ENCODE measurements at places on chromosomes 12 and 14. TPM values are rescaled to one million over a fixed set of nuclear protein-coding genes. Genes with fewer than 3 reads are reported as not detected.
A peak's percentile ranks its signal among the peaks of the same experiment; 100 is the strongest.

GRCh38 chr14:27672047-27672446, 1074.2 kb upstream of the NOVA1 start:
- no peak for DNase-seq

- DNase-seq, result no peak
Measured at GRCh38 chr12:10957741-10958140, 18.7 kb upstream of the TAS2R14 start.

GRCh38 chr12:101878243-101878821, 952 bp downstream of the DRAM1 start:
- no peak for DNase-seq

GRCh38 chr12:94532490-94533422, 73.1 kb upstream of the CEP83 start:
- peak; percentile 88 for DNase-seq

DNA sequence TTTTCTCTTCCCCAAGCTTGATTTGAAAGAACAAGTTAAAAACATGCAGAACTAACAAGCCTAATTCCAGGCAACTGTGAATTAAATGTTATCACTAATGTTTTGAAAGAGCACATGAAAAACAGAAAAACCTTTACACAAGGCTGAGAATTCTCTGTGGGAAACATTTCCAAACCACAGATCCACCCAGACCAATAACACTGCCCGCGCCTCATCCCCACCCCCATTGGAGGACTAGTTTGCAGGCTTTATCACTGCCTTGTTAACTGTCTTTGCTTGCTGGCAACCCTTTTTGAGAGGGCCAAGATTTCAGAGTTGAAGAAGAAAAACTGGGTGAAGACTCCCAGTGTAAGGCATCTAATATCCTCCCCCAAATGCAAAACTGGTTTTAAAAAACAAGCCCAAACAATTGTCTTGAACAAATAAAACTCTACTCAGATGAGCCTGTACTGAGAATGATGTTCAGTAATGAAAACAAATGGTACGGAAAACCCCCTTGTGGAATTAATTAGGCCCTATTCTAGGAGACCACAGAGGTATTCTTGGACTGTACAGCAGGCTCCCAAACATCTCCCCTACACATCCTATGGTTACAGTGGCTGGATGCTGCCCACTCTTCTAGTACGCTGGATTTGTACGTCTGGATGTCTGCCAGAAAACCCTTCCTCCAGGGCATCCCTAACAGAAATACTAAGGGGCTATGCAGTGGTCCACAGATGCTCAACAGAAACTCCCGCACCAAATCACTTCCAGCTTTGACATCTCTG, 5.8 kb downstream of the MAX start:
- DNase-seq, result no peak

GRCh38 chr12:67433385-67434175, 164.4 kb downstream of the CAND1 start:
- DNase-seq, result no peak

DNA sequence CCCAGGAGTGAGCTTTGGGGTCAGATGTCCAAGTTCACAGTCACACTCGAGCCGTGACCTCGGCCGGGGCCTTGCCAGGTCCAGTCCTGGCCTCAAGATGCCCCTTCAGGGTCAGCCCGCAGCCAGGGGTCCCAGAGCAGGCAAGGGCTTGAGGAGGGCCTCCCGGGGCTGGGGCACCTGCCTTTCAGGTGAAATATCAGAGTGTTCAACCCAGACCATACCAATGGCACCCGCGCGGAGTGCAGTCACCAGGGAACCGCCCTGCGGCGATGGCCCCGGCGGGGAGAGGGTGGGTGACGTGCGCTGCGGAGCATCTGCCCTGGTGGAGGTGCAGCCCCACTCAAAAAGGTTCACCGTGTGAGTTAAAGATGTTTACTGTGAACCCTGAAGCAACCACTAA, 16.9 kb downstream of the LRCOL1 start:
- DNase-seq, result no peak

DNA sequence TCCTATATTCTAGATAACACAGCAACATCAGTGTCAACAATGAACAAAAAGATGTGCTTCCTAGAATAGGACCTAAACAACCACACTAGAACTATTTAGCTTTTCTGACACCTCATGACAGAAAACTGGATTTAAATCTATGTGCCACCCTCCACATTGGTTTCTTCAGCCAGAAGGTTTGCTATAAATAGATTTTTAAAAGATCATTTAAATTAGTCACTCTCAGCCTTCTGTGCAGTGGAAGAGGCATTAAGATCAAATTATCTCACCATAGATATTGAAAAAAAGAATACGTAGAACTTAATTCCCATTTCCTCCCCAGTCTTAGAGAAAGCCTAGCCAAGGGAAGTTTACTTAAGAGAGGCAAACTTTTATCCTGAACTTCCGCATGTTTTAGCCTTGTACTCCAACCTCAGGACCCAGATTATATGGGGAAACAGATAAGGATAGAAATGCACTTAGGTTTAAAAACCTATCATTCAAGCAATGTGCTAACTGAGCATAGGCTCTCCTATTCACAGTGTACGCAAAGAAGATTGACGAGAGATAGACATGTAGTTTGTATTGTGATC, 59.6 kb downstream of the NELL2 start:
- no peak for DNase-seq

DNA sequence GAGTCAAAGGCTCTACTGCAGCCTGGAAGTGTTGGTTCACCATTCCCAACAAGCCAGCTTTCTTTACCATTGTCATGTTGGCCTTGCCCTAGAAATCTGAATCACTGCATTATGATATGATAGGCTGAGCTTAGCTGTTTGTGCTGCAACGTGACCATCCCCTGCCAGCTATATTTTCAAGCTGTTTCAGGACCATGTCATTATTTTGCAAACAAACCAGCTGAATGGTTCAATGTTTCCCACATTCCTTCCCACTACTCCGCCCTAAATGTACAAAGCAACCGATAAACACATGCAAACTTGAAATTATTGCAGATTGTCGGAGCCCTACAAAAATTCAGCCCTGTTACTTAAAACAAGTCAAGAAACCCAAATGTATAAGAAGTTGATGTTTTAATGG, 136.1 kb downstream of the KICS2 start:
- DNase-seq, result no peak

- DNase-seq, result peak; percentile 60
Measured at GRCh38 chr14:93026339-93026738, 89.4 kb downstream of the ITPK1 start.

GRCh38 chr12:106583242-106584103, 669 bp downstream of the RFX4 start:
- DNase-seq, result no peak

GRCh38 chr12:111396726-111397445, 8.8 kb upstream of the SH2B3 start:
- DNase-seq, result peak; percentile 73

DNA sequence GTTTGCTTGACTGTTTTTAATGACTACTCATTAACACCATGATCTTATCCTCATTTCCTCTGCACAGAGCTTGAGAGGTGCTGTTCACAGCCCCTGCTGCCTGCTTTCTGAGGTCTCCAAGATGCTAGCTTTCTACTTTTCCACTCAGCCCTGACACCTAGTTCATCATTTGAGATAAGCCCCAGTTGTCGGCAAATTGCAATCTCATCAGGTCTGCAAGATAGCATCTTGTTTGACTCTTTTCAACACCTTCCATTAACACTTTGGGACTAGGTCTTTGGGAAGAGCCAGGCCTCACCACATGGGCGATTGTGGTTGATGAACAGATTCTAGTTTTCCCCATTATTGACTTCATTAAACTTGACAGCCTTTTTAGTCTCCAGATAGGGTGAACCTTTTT, 904.8 kb downstream of the DIO2 start:
- DNase-seq, result no peak

DNA sequence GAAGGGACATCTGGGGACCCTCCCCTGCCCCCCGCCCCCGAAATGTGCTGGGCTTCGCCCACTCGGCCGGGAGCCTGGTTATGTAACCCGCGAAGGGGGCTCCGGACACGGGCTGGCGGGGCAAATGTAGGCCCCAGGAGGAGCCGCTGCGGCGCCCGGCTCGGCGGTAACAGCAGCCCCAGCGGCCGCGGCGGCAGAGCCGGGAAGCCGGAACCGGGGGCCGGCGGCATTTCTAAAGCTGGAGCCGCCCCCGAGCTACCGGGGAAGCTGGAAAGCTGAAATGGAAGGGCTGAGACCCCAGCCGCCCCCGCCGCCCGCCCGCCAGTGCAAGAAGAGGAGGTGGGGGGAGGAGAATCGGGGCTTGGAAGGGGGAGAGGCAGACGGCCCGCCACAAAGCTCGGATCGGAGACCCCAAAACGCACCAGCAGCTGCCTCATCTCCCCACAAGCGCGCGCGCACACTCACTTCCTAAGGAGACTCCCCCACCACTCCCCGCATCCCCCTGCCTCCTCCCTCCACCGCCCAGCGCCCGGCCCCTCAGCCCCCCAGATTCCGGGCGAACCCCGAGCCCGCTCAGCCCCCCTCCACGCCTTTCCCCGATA, 1.5 kb downstream of the KDM2B start:
- DNase-seq, result peak; percentile 70

DNA sequence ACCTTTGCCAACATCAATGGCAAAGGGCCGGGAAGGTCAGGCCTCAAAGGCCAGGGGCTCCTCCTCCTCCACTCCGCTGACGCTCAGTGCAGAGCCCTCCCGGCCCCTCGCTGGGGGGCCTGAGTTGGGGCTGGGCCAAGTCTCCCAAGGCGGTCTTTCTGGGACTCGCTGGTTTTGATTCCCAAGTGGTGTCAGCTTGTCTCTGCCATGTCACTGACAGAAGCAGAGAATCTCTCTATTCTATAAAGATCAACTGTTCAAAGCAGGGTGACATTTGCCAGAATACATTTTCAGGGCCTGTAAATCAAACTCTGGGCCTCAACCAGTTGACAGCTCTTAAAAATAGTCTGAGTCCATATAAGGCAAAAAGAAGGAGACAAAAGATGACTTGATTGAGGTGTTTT, 75.9 kb downstream of the CCDC88C start:
- DNase-seq, result no peak

- no peak for DNase-seq
Measured at GRCh38 chr12:14200598-14200997, 164.9 kb upstream of the ATF7IP start.

DNA sequence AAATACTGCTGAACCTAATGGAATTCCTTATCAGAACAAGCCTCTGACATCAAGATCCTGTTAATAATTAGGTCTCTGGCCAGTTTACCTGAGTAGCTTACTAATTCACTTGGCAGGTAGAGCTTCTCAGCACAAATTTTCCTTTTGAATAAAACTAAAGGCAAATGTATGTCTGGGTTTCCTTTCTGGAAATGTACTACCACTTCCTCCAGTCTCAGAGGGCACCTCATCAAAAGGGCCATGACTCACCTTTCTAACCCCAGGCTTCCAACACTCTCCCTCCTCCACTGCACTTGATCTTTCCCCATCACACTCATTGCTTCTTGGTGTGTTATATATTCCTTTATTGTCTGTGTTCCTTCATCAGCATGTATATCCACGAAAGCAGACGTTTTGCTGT, 90.5 kb downstream of the SLC2A13 start:
- DNase-seq, result no peak

DNA sequence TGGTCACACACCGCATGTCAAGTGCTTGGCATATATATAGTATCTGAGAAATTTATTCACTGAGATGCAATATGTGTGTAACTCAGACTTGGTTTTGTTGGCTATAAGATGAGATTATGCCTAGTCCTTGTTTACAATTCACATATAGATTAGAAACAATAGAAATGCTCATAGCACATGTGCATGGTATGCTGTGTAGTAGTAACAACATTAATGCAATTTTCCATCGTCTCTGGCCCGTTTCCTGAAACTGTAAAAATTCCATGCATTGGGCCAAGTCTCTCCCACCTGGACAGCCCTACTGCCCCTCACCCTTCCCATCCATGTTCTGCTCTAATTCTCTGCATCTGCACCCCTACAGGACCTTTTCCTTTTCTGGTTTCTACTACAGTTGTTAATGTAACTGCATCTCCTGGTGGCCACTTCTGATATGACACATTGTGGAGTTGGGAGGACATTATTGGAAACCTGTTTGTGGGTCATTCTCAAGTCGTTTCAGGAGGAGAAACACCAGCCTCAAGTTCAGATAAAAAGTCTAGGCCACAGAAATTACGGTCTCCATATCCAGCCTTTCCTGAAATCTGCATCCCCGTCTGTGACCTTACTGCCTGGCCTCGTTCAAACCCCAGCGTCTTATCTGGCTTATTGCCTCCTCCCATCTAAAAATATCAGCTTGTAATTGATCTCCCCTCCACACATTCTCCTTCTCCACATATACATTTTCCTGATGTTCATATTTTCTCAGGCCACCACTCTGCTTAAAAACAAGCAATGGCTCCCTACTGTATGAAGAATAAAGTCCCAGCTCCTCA, 37.5 kb downstream of the EMP1 start:
- DNase-seq, result peak; percentile 41

DNA sequence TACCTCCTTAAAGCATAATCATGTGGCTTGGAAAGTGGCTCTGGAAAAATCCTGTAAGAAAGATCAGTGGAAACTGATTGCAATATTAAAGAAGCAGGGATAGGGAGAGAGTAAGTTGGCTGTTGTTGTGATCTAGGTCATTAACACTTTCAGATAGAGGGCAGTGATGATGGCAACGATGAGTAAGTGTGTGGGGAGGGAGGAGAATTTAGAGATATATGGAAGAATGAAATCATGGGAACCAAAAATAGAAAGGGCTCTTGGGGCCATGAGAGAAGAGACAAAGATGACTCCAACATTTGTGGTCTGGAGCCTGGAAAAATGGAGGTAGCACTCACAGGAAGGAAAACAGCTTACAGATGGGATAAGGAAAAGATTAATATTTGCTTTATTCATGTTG, 23.3 kb downstream of the SNRPF start:
- DNase-seq, result no peak

DNA sequence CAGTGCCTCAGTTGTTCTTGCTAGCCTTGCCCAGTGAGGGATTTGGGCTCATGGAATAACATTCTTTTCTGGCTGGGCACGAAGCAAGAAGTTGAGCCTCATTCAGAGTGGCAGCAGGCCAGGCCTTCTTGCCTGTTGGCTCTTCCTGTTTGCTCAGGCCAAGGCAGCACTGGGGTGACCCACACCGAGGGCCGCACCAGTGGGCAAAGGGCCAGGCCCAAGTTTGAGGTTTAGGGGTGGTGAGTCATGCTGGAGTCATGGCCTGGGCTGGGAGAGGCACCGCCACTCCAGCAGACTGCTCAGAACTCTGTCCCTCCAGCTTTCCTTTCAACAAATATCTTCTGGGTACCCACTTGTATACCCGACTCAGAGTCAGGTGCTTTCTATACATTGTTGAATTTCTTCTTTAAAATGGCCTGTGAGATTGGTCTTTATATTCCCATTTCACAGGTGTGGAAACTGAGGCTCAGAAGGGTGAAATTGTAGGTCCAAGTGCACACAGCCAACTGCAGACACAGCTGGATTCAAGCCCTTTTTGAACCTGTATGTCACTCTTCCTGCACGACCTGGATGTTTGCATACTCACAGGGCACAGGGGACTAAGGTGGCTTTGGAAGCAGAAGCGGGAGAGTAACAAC, 279.4 kb downstream of the FOXN3 start:
- no peak for DNase-seq

- DNase-seq, result no peak
Measured at GRCh38 chr12:51238037-51238509, 553 bp upstream of the DAZAP2 start.

GRCh38 chr14:64465191-64465822, at the start of gene AKAP5:
TSS of gene AKAP5 (plus strand) at chr14:64465499. CDS start at chr14:64468395, 2,896 bp downstream.
- DNase-seq, result peak; percentile 87

- no peak for DNase-seq
Measured at GRCh38 chr12:66493819-66494218, 185.1 kb downstream of the GRIP1 start.

Gene PHETA1
- 7.2 TPM for polyA plus RNA-seq

Gene MTRFR
- polyA plus RNA-seq, result 23.5 TPM

Gene OR5AU1
- not detected for polyA plus RNA-seq

Gene ADAM21
- not detected for polyA plus RNA-seq

Gene SLC7A8
- 7.0 TPM for polyA plus RNA-seq

Gene PLEK2
- polyA plus RNA-seq, result 1.8 TPM

Gene TAS2R20
- not detected for polyA plus RNA-seq

Gene DBX2
- 0.61 TPM for polyA plus RNA-seq

Gene PLEKHG7
- not detected for polyA plus RNA-seq

All from brain (organoid and tissue), 16 donors.